ENCODE measurements at places on chromosomes 2 and 18.

GRCh38 chr2:47195148-47195547, 40.0 kb upstream of the STPG4 start:
- no peak overlapping the region for H3K4me3 ChIP-seq
- no peaks in the 10 kb centered on the region for H3K36me3 ChIP-seq
- no peaks in the 10 kb centered on the region for H3K4me1 ChIP-seq
- no peak overlapping the region for H3K27ac ChIP-seq
- H3K27me3 ChIP-seq = no peaks in the 10 kb centered on the region

DNA sequence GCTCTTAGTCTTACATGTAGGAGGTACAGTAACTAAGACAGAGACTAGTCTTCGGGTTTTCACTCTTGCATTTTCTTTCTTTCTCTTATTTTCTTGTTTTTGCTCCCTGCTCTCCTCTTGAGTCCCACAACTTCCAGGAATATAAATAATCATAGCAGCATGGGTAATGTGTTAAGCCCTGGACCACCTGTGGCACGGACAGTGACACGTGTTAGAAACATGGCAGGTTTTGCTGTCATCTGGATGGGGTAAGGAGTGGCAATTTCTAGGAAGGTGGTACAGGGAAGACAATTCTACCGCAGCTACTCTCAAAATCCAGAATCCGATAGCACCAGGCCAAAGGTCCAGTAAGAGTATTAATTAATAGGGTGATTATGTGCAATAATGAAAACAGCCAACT, 237.5 kb upstream of the FAM98A start:
- H3K27ac ChIP-seq = no peak overlapping the region
- no peaks in the 10 kb centered on the region for H3K36me3 ChIP-seq
- no peaks in the 10 kb centered on the region for H3K4me1 ChIP-seq
- DNase-seq = no peak
- no peak overlapping the region for H3K4me3 ChIP-seq

DNA sequence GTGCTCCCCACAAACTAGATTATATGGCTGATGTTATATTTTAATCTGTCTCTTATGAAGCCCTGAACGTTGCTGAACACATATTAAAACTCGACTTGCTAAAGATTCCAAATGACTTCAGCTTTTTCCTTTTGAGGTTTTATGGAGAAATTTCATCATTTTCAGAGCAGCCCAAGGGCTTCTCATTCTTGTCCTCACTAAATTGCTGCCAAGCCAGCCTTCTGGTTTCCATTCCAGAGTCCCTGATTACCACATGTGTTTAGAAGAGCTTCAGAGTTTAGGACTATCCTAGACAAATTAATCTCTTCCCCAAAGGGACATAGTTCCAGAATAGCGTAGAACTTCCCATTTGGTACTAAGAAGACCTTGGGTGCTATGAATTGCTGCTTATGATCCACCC, 77.8 kb upstream of the CCDC195 start:
- no peaks in the 10 kb centered on the region for H3K4me1 ChIP-seq
- no peaks in the 10 kb centered on the region for H3K27me3 ChIP-seq
- no peaks in the 10 kb centered on the region for H3K36me3 ChIP-seq
- no peak overlapping the region for H3K27ac ChIP-seq

- no peaks in the 10 kb centered on the region for H3K4me1 ChIP-seq
- H3K4me3 ChIP-seq = no peak overlapping the region
- no peak overlapping the region for H3K27ac ChIP-seq
- H3K27me3 ChIP-seq = no peaks in the 10 kb centered on the region
- H3K36me3 ChIP-seq = no peaks in the 10 kb centered on the region
- no peak for DNase-seq
These were observed 134.2 kb upstream of the HNRNPA3 start for GRCh38 chr2:177078416-177078815.

GRCh38 chr2:71686781-71687180, 233.4 kb downstream of the DYSF start:
- no peak for DNase-seq
- no peaks in the 10 kb centered on the region for H3K27me3 ChIP-seq
- H3K36me3 ChIP-seq = no peaks in the 10 kb centered on the region
- no peak overlapping the region for H3K27ac ChIP-seq
- H3K4me1 ChIP-seq = no peaks in the 10 kb centered on the region
- H3K4me3 ChIP-seq = no peak overlapping the region

- H3K27ac ChIP-seq = peak overlapping the region; percentile 95
- H3K27me3 ChIP-seq = no peaks in the 10 kb centered on the region
- H3K4me1 ChIP-seq = peaks cover 18% of the 10 kb centered on the region
- peak; percentile 42 for DNase-seq
- no peaks in the 10 kb centered on the region for H3K36me3 ChIP-seq
- H3K4me3 ChIP-seq = peak overlapping the region; percentile 92
These were observed 834 bp upstream of the BUB1 start for GRCh38 chr2:110678457-110679336.

GRCh38 chr2:102253753-102254150, 57.6 kb upstream of the IL1RL1 start:
- H3K27me3 ChIP-seq = no peaks in the 10 kb centered on the region
- no peak overlapping the region for H3K27ac ChIP-seq
- H3K4me1 ChIP-seq = 0 out of 2 replicates have a peak, but pooled peaks cover 3% of the 10 kb centered on the region
- H3K36me3 ChIP-seq = no peaks in the 10 kb centered on the region
- no peak overlapping the region for H3K4me3 ChIP-seq

GRCh38 chr2:160418853-160419252, 74.8 kb downstream of the RBMS1 start:
- no peak for DNase-seq
- H3K27me3 ChIP-seq = 0 out of 2 replicates have a peak, but pooled peaks cover 3% of the 10 kb centered on the region
- peaks cover 17% of the 10 kb centered on the region for H3K4me1 ChIP-seq
- no peak overlapping the region for H3K27ac ChIP-seq

- H3K27me3 ChIP-seq = no peaks in the 10 kb centered on the region
- H3K4me1 ChIP-seq = no peaks in the 10 kb centered on the region
- no peaks in the 10 kb centered on the region for H3K36me3 ChIP-seq
- no peak overlapping the region for H3K27ac ChIP-seq
- no peak overlapping the region for H3K4me3 ChIP-seq
These were observed 35.9 kb upstream of the PDCL3 start for GRCh38 chr2:100526868-100527267.

DNA sequence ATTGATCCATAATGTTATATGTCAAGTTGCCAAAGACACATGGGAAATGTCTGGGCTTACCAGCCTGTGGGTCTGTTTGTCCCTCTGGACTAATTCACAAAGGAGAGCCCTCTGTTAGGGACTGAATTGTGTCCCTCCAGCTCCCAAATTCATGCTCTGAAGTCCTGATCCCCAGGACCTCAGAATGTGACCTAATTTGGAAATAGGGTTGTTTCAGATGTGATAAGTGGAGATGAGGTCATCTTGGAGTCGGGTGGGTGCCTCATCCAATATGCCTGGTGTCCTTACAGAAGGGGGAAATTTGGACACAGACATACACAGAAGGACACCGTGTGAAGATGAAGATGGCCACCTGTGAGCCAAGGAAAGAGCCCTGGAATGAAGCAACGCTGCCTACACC, 41.4 kb upstream of the ROCK2 start:
- H3K27me3 ChIP-seq = no peaks in the 10 kb centered on the region
- no peak overlapping the region for H3K27ac ChIP-seq
- H3K4me1 ChIP-seq = peaks cover 5% of the 10 kb centered on the region
- H3K4me3 ChIP-seq = no peak overlapping the region
- H3K36me3 ChIP-seq = no peaks in the 10 kb centered on the region
- no peak for DNase-seq

GRCh38 chr2:46632349-46632748, 153.0 kb downstream of the TMEM247 start:
- no peak overlapping the region for H3K4me3 ChIP-seq
- no peak overlapping the region for H3K27ac ChIP-seq
- H3K27me3 ChIP-seq = no peaks in the 10 kb centered on the region
- peak; percentile 42 for DNase-seq

GRCh38 chr2:203761121-203761520, 54.7 kb downstream of the CD28 start:
- peaks cover 3% of the 10 kb centered on the region for H3K36me3 ChIP-seq
- H3K27me3 ChIP-seq = no peaks in the 10 kb centered on the region
- H3K4me1 ChIP-seq = no peaks in the 10 kb centered on the region
- DNase-seq = no peak

- H3K4me1 ChIP-seq = peaks cover 4% of the 10 kb centered on the region
- DNase-seq = no peak
- no peak overlapping the region for H3K27ac ChIP-seq
- H3K36me3 ChIP-seq = no peaks in the 10 kb centered on the region
These were observed 26.4 kb downstream of the DNMT3A start for GRCh38 chr2:25315316-25315680.

- peaks cover 13% of the 10 kb centered on the region for H3K4me1 ChIP-seq
- H3K4me3 ChIP-seq = peak overlapping the region; percentile 87
- peak overlapping the region; percentile 90 for H3K27ac ChIP-seq
- H3K36me3 ChIP-seq = peaks cover 5% of the 10 kb centered on the region
- no peaks in the 10 kb centered on the region for H3K27me3 ChIP-seq
These were observed 2.7 kb downstream of the XPO1 start for GRCh38 chr2:61535449-61535848.

- no peak overlapping the region for H3K4me3 ChIP-seq
- no peaks in the 10 kb centered on the region for H3K4me1 ChIP-seq
- H3K27me3 ChIP-seq = no peaks in the 10 kb centered on the region
- no peaks in the 10 kb centered on the region for H3K36me3 ChIP-seq
- DNase-seq = no peak
These were observed 177.9 kb downstream of the DNAH6 start for GRCh38 chr2:84694088-84694622.

DNA sequence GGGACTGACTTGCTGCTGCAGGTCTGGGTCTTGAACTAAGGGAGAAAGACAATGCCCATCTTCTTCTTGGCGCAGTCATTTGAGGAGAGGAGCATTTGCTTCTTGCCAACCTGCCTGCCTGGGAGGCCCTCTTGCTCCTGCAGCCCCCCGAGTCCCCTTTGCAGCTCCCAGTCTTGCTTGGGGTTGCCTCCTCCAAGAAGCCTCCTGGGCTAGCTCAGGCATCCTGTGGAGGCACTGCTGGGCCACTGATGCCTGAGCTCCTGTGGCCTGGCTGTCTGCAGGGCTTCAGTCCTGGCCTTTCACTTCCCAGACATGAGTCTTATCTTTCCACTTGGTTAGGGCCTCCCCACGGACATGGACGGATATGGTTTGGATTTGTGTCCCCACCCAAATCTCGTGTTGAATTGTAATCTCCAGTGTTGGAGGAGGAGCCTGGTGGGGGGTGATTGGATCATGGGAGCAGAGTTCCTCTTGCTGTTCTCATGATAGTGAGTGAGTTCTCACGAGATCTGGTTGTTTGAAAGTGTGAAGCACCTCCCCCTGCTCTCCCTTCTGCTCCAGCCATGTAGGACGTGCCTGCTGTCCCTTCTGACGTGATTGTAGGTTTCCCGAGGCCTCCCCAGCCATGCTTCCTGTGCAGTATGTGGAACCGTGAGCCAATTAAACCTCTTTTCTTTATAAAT, 17.3 kb downstream of the HPCAL1 start:
- no peaks in the 10 kb centered on the region for H3K36me3 ChIP-seq
- DNase-seq = no peak
- H3K4me1 ChIP-seq = peaks cover 17% of the 10 kb centered on the region
- no peaks in the 10 kb centered on the region for H3K27me3 ChIP-seq
- no peak overlapping the region for H3K4me3 ChIP-seq
